Immature natural killer cell (primary cell): ENCODE measurements at places on chromosomes 6 and 20.

DNA sequence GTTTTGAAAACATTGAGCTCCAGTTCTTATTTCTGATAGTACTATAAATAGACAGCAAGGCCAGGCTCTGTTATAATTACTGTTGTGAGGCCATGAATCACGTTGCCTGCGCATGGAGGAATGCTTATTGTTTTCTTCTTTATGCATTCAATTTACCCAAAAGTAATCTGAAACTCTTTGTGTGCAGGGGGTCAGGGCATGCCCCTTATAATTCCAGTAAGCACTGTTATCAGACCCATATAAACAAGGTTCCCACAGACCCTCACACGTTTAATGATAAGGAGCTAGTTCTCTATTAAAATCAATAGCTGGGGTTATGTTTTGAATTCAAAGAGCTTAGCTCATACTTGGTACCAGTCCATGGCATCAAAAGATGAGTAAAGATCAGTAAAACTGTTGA lies 174.8 kb upstream of the ARG1 start:
- no peak for DNase-seq

DNA sequence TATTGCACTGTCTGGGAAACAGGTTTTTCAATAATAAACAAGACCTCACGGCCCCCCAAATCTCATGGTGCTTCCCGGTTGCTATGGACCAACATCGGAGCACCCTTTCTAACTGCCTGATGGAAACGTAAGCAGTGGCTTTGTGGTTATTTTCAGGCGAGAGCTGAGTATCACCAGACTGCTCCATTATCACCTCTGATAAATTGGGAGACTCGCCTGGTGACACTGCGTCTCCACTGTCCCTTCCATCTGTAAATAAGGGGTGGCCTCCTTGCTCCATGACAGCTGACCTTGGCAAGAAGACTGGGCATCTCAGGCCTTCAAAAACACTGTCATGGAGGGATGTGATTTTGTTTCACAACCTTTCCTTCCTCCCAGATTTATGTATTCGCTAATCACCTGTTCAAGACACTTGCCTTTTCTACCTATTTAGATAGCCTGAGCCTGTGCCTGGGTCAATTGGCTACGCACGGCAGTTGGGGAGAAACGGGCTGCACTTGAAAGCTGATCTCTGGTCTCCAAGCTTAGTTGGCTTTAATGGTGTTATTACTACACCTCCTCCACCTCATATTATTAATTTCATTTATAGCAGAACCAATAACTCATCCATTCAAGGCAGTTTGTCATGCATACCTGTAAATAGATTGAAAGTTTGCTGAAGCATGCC lies 17.7 kb upstream of the CDH4 start:
- no peak for DNase-seq

DNA sequence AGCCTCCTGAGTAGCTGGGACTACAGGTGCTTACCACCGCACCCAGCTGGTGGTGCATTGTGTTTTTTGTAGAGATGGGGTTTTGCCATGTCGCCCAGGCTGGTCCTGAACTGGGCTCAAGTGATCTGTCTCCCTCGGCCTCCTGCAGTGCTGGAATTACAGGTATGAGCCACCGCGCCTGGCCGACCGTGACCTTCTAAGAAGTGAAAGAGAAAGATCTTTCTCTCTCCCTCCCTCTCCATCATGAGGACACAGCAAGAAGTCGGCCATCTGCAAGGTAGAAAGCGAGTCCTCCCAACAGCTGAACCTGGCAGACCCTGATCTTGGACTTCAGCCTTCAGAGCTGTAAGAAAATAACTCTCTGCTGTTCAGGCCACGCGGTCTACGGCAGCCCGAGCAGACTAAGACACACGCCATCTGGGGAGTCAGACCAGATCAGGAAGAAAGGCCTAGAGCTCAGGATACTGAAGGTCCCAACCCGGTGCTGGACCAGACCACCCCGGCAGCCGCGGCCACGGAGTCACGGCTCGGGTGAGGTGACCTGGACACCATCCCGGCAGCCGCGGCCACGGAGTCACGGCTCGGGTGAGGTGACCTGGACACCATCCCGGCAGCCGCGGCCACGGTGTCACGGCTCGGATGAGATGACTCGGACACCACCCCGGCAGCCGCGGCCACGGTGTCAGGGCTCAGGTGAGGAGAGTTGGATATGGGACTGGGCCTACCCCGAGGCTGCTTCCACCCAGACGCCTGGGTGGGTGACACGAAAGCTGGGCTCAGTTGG lies 9.6 kb downstream of the GMEB2 start:
- DNase-seq = no peak

DNA sequence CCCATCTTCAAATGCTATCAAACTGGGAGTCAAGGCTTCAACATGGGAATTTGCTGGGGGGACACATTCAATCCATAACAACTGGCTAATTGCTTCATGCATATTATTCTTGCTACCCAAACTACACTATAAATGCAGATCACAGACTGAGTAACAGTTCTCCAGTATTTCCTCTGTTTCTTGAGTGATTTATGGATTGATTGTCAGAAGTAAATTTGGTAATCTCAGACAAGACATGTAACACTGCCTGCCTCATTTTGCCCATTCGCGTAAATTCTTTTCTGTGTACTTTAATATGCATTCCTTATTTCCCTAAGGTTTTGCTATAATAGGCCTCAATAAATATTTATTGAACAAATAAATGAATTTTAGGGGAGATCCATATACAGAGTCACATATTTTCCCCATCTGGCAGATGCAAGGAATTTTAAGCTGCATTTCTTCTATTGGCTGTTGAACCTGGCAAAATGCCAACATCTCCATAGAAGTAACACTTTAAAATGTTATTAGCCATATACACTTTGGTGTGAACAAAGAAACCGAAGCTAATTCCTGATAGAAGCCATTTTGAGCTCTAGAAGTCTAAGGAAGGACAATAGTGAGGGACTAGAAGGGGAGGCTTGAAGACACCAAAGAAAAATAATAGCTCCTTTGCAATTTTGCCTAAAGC lies 98.2 kb downstream of the QRSL1 start:
- no peak for DNase-seq

DNA sequence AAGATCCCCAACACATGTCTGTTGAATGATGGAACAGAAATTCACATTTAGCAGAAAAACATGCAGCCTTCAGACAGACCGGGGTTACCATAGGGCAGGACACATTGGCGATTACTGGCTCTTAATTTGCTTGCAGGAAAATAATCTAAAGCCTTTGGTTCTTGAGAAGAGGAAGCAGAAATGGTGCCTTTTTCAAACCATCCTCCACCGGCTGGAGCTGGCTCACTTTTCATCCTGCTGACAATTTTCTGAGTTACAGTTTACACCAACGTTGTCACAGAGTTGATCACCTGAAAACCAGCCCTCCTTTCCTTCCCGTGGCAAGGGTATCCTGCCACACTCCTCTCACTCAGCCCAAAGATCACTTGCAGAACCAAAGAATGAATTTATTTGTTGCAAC lies 32.6 kb downstream of the SF3B5 start:
- no peak for DNase-seq

GRCh38 chr6:38153798-38154345 lies 334.3 kb downstream of the ZFAND3 start:
- no peak for DNase-seq

DNA sequence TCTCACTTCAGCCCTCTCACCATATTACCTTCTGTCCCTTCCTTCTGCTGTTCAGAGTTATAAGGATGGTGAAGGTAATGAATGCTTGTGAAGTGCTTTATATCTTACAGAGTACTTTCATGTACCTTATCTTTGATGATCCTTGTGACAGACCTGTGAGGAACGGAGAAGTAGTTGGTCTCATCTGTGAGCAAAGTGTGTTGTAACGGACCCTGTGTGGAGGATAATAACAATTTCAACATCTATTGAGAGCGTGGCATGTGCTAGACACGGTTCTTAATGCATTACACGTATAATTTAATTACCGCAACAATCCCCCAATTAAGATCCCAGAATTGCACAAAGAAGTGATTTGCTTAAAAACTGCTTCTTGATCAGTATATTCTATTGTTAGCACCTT lies 124.6 kb downstream of the ANKS1A start:
- no peak for DNase-seq

DNA sequence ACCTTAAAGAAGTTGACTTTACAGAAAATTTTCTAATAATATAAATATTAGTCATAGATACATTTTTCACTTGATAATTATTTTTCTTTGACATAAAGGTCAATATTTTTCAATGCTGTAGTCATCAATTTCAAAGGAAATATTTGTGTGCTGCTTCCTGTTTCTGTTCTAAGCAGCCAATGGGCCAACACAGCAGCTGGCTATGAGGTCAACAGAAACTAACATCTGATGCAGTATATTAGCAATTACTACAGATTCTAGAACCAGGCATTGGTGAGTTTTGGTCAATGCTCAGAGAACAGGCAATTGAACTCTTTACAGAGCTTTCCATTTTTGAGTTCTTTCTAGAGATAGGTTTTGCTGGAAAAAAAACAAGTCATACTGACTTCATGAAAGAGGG lies 669.6 kb upstream of the NRSN1 start:
- no peak for DNase-seq

DNA sequence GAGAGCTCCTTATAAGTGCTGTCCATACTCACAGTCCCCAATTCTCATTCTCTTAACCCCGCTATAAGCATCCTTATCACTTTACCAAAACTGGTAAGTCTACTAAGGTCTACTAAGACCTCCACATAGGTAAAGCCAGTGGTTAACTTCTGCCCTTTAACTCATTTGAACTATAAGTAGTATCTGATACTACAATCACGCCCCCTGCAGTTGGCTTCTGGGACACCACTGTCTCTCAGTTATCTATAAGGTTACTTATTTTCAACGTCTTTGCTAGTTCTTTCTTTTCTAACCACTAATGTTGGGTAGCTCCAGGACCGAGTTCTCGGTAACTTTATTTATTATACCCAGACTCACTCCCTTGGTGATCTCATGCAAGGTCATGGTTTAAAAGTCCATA lies 142.6 kb downstream of the ARHGAP18 start:
- no peak for DNase-seq

DNA sequence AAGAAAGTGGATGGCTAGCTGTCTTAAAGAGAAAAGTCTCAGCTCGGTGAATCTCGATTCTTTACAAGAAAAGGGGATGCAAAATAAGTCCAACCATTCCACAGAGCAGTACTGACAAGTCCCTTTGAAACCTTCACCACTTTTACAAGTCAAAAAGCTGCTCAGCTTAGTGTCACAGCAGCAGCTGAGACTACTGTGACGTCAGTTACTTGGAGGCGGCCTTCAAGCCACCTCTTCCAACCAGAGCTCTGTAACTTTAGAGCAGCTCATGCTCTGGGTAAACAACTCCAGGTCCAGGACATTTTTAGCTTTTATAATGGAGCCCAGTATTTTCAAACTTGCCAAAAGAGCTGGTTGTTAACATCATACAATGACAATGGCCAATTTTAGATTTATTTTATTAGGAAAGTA lies at the start of gene KIAA0408:
Gene KIAA0408, minus strand, starts transcription at position 159 of the 411 bp plus-strand sequence. CDS start 5,408 bp downstream, outside the sequence.
- DNase-seq = no peak

GRCh38 chr6:43886717-43887339 lies 116.8 kb downstream of the VEGFA start:
- DNase-seq = no peak

DNA sequence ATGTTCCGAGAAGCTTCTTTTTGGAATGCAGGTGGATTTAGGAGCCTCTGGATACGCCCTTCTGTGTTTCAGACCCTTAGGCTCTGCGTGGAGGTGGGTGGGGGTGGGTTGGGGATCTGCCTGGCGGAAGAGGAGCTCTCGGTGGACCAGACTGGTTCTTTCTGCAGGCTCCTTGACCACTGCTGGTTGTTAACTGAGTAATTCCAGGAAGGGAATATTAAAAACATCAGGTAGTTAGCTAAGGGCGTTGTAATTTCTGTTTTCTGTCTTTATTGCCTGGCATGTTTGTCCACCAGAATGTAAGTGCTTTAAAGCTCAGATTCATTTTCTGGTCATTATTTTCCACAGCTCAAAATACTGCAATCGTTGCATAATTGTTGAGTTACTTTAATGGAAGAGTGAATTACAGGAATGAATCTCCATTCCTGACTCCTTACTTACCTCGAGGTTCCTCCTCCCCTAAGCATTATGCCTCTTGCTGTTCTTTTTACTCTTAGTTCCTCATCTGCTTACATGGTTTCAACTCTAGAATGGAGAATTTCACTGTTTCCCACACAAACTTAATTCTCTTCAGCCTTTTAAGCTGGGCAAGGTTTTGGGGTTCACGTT lies 5.9 kb downstream of the CDYL start:
- no peak for DNase-seq

GRCh38 chr20:1442304-1442703 lies 24.3 kb downstream of the NSFL1C start:
- no peak for DNase-seq

DNA sequence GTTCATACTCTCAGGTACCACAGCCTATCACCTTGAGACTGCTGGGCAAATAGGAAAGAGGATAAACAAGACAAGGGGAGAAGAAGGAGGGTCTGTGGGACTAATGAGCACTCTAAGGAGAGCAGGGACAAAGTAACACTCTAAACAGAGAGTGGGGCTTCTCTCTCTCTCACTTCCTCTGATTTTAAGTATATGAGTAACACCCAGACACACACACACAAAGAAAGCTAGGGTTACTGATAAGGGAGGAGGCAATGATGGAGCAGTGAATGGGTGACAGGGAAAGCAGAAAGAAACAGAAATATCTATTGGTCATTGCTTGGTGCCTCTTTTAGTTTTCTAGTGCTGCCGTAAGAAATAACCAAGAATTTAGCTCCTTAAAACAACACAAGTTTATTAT lies 96.2 kb upstream of the RNF217 start:
- no peak for DNase-seq

- DNase-seq = peak; percentile 18
Observed at GRCh38 chr6:117677553-117678141, 2.4 kb downstream of the NUS1 start.
